ENCODE measurements at places on chromosomes 3 and 15. TPM values are rescaled to one million over a fixed set of nuclear protein-coding genes. Genes with fewer than 3 reads are reported as not detected.

CTXN2 gene
- total RNA-seq: not detected

RARRES1 gene
- total RNA-seq: 323 TPM

GPD1L gene
- total RNA-seq: 33.4 TPM

TICRR gene
- 0.16 TPM for total RNA-seq

Data from aorta (tissue), 5 donors.